ENCODE measurements at places on chromosomes 3 and 15.

DNA sequence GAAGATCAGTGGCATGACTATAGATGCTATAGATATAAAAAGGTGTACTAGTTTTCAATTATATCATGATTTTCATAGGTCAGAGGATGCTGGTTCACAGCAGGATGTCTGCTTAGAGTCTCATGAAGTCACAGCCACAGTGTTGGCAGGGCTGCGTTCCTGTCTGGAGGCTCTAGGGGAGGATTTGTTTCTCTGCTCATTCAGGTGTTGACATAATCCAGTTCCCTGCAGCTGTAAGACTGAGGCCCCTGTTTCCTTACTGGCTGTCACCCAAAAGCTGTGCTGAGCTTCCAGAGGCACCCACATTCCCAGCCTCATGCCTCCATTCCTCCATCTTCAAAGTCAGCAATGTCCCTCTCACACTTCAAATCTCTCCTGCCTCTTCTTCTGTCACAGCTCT lies 170.7 kb downstream of the OCA2 start:
- DNase-seq = no peak

DNA sequence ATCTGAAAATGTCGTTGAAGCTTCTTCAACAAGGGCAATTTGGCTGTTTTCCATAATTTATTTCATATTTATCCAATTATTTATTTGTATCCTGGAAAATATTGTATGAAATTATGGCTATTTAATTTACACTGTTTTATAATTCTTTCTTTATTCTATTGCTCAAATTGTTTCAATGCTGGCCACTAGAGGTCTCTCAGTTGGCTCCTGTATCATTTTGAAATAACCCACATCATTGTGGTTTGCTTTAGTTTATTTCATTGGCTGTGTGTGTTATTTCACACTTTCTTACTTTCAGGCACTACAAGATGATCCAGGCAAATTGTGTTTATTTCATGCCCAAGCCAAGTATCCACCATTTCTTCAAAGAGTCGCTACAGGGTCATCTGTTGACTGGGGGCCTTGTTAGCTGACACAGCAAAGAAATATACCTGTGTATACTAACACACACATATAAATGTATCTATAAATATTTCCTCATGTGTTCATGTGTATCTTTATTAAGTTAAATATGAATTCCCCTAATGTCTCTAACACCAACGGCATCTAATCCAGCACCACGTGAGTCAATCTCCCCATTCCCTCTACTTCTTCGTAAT lies 86.2 kb downstream of the NPAP1 start:
- no peak for DNase-seq

DNA sequence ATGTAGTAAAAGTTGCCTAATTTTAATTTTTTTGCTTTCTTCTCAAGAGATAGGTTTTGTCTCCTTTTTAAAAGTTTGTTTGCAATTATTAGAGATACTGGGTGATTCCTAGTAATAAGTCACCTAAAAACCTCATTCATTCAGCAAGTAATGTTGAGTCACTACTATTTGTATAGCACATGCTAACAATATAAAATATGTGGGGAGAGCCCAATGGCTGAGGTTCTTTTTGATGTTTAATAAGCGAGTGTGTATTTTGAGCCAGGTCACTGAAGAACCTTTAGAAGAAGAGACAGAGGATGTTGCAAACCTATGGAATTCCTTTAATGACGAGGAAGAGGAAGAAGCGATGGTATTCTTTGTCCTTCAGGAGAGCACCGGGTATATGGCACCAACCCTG lies 123.7 kb upstream of the CHRM5 start:
- no peak for DNase-seq

DNA sequence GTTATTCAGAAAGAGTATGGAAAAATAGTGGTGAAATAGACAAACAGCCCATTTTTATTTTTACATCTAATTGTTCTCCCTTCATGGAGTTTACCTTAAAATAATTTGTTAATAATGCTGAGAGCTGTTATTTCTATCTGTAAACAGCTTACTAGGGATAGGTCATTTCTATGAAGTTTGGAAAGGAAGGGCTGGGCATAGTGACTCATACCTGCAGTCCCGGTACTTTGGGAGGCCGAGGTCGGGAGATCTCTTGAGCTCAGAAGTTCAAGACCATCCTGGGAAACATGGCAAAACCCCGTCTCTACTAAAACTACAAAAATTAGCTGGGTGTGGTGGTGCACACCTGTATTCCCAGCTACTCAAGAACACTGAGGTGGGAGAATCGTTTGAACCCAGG lies 624.3 kb upstream of the LMCD1 start:
- DNase-seq = no peak

GRCh38 chr3:197782230-197782629 lies 8.8 kb upstream of the LRCH3 start:
- DNase-seq = no peak

GRCh38 chr3:159776779-159777178 lies 211.9 kb upstream of the IL12A start:
- no peak for DNase-seq

- no peak for DNase-seq
Observed at GRCh38 chr3:184022323-184022722, 4.6 kb upstream of the ABCC5 start.

DNA sequence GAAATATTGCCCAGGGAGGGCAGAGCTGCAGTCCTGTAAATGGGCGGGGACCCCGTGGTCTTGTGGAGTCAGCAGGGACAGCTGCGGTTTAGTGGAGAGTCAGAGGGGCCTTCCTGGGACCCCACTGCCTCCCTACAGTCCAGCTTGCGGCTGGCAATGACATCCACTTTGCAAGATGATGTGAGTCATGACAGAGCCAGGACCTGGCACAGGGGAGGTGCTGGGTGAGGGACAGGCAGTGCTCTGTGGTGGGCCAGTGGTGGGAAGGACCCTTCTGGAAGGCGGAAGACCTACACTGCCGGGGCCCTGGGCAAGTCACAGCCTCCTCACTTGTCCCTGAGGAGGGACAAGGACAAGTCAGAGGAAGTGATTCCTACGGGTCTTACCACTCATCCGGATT lies 17.8 kb downstream of the APBA2 start:
- DNase-seq = no peak

- DNase-seq = no peak
Observed at GRCh38 chr3:177994976-177995375, 541.3 kb upstream of the KCNMB2 start.

GRCh38 chr15:76162036-76162398 lies 102.2 kb downstream of the TMEM266 start:
- no peak for DNase-seq

DNA sequence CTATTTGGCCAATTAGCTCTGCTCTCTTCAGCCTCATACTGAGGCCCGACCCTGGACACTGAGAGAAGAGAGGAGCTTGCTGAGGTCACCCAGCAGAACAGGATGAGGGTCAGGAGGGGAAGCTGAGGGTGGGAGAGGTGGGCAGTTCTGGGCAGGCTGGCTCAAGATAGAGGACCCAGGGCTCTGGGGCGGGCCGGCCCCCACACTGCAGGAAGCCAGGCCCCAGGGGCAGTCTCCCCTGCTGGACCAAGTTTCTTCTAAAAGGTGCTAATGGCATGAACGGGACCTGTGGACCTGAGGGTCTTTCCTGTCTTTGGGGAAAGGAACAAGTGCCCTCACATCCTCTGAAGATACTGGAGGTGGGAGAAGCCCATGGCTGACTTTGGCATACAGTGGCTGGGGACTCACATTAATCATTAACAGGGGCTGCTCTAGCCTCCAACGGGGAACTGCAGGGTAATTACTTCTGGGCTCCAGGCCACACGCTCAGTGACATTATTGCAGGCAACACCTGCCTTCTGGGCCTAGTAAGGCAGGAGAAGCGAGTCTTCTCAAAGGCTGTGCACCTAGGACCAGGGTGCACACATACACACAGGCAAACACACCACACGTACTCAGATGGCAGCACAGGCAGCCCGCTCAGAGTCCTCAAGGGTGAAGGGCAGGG lies 10.6 kb downstream of the HCN4 start:
- DNase-seq = no peak

GRCh38 chr15:40471808-40472150 lies 995 bp downstream of the CHST14 start:
- no peak for DNase-seq

- DNase-seq = no peak
Observed at GRCh38 chr3:106103383-106103782, 234.6 kb upstream of the CBLB start.

DNA sequence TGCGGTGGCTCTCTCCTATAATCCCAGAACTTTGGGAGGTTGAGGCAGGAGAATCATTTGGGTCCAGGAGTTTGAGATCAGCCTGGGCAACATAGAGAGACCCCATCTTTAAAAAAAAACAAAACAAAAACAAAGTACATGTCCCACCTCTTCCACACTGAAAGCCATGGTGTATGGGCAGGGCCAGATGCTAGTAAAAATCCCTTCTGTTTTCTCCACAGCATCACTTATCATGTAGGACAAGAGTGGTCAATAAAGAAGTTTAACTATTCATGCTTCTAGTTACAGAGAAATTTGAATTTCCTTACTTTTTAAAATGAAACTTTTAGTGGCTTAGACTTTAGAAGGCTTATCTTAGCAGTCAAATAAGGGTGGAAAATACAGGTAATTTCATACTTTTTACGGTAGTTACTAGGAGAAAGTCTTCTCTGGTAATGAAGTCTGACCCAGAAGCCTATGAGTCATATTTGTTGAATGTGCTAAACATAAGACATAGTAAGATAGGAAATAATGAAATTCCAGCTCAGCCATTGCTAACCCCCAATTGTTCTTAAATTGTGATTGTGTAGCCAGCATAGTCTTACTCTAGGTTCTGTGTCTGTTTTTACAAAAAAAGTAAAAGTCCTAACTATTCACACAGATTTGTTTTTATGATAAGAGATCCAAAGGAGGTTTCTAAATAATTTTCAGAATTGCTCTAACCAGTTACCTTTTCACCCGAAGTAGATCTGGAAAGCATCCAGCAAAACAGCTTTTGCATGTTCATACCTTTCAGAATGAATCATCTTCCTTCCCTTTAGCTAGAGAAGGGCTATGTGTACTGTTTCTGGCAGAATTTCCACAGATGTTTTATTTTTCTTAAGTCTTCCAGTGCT lies 16.4 kb upstream of the ZNF609 start:
- DNase-seq = peak; percentile 32

- DNase-seq = no peak
Observed at GRCh38 chr3:194083637-194084224, 52.2 kb upstream of the HES1 start.

Measured in CD4-positive, alpha-beta T cell treated with Interleukin-4 for 1 hour (primary cell).